ENCODE measurements at places on chromosomes 11 and 22. TPM values are rescaled to one million over a fixed set of nuclear protein-coding genes. Genes with fewer than 3 reads are reported as not detected.

- DNase-seq: no peak
These were observed 19.7 kb upstream of the FIBIN start for GRCh38 chr11:26974069-26974783.

DNA sequence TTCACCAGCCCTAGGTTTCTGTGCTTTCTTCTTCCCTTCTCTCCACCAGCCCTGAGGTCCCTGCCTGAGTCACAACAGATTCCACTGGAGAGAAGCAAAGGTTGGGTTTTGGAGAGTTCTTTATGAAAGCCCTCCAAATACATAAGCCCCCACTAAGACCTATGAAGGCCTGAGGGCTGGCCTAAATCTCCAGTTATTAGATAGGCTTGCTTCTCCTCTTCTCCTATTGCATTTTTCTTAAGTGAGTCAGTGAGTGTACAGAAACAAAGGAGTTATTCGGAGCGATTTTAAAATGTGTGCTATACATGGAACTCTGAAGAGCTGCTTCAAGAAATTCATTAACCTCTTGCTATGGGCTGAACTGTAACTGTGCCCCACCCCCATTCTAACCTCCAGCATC, 1057.3 kb downstream of the OPCML start:
- DNase-seq: no peak

GRCh38 chr11:80163011-80163410, 722.2 kb upstream of the TENM4 start:
- peak; percentile 18 for DNase-seq

DNA sequence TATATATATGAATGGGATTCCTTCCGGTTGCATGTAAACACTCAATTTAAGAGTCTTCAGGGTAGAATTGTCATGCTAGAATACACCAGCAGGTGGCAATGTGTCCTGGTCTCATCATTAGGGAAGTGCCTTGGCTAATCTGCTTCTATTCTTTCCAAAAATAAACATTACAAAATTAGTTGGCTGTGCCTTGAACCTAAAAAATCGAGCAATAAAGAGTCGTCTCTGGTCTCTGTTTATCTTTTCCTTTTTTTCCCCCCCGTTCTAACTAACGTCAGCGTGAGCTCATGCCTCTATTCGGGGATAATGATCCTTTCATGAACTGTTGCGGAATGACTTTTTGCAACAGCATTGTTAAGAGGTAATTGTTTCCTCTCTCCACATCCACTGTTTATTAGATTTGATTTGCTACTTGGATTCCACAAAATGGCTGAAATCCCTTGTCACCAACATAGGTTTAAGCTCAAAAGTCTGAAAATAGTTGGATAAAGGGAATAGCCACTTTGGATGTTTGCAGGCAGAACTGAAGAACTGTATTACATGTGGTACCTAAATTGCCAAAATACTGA, 1.2 kb upstream of the ARHGEF12 start:
- peak; percentile 88 for DNase-seq

DNA sequence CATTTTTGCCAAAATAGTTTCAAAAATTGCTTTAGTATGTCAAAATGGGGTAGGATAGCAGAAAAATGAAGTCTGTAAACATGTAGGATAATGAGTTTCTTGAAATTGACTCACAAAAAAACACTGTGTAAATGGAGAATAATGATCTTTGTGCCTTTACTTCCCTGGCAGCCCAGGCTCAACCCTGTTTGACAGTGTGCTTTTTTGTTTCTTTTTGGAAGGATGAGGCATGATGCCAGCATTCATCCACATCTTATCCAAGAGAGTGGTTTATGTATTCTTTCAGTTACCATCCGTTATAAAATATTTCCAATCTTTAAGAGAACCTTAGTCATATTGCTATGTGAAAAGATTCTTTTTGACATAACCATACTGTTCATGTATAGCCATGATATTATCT, 70.6 kb downstream of the ARHGAP42 start:
- DNase-seq: no peak

DNA sequence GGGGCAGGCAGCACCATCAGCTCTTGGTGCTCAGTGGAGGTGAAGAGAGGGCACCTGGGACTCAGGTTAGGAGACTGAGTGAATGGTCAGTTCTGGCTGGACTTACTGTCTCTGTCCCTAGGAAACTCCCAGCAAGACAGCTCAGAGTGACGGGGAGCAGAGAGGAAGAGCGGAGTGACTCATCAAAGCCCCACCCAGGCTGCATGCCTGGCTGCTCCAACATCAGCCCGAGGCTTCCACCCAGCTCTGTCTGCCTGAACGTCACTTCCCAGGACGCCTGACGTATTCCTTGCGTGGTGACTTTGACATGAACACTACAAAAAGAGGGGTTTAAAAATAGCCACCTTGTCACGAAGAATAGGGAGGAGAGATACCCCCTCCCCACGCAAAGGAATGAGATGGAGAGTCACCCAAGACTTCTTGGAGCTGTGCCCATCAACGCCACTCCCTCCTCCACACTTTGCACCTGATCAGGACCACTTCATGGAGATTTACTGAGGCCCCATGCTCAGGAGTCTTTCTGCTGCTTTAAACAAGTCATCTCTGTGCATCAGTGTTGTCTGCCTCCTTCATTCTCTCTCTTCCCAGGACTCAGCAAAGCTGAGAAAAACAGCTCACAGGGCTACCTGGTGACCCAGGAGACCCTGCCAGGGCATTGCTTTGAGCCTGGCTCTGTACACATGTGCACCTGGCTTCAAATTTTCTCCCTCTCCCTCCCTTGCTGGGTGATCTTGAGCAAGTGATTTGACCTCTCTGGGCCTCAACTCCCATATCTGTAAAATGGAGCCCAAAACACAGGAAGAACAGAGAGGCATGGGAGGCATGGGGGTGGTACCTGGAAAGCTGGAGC, 83.1 kb downstream of the MN1 start:
- DNase-seq: peak; percentile 68

DNA sequence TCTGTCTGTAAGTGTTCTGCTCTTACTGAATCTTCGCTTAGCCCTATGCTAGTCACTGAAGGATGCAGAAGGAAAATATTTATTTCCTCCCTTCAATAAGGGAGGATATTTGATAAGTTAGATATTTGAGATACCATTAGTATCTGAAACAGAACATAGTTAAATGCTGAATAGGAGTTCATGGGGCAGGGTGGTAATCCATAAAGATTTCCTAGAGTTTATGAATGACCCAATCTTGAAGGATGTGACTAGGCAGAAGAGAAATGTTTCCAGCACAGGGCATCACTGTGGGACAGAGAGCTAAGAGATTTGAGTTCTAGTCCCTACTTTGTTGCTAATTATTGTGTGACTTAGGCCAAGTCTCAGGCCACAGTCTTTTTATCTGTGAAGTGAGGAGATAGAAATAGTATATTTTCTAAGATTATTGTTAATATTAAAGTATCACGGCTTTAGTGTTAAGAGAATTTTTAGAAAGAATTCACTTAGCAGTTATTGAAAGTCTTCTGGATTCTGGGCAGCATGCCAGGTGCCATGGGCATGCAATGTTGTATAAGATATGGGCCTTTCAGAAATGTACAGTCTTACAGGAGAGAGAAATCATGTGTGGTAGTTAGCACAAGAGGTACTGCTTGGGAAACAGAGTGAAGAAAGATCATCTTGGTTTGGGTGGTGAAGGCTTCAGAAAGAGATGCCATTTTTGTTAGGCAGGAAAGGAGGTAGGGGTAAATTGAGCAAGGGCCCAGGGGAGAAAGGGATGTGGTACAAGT, 24.0 kb downstream of the SWAP70 start:
- DNase-seq: no peak

GRCh38 chr11:118342503-118343161, at the start of gene CD3D:
TSS of gene CD3D (minus strand) at chr11:118342705. CDS start at chr11:118342607, 98 bp downstream.
- no peak for DNase-seq

GRCh38 chr22:46418827-46419226, 83.3 kb downstream of the TRMU start:
- DNase-seq: no peak

GRCh38 chr11:61406067-61406466, 13.7 kb downstream of the TMEM216 start:
- DNase-seq: no peak

DNA sequence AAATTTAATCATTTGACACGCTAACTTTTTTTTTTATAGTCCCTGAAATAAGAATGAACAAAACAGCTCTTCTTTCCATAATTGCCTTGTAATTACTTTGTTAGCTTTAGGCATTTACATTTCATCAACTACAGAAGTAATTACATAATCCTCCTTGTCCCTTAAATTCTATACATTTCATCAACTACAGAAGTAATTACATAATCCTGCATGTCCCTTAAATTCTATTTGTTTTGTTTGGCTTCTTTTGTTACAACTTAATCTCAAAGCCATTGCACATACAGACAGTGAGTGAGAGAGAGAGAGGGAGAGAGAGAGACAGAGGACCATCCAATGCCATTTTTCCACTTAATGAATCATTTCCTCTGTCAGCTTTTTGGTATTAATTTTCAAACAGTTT, 873.2 kb downstream of the METTL15 start:
- no peak for DNase-seq

DNA sequence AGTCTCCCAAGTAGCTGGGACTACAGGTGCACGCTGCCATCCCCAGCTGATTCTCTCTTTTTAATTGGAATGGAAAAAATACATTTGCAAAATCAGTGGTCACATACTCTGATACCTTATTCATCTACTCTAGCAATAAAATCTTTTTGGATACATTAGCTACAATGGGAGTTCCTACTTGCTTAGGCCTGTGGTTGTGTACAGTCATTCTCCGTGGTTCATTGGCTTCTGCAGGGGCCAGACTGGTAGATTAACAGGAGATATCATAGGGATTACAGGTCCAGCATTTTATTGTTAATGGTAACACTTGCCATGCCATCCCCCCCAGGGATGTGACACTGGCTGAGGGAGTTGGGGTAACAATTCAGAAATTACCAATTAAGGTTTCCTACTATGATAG, 140.0 kb downstream of the ADAMTS15 start:
- DNase-seq: no peak

DNA sequence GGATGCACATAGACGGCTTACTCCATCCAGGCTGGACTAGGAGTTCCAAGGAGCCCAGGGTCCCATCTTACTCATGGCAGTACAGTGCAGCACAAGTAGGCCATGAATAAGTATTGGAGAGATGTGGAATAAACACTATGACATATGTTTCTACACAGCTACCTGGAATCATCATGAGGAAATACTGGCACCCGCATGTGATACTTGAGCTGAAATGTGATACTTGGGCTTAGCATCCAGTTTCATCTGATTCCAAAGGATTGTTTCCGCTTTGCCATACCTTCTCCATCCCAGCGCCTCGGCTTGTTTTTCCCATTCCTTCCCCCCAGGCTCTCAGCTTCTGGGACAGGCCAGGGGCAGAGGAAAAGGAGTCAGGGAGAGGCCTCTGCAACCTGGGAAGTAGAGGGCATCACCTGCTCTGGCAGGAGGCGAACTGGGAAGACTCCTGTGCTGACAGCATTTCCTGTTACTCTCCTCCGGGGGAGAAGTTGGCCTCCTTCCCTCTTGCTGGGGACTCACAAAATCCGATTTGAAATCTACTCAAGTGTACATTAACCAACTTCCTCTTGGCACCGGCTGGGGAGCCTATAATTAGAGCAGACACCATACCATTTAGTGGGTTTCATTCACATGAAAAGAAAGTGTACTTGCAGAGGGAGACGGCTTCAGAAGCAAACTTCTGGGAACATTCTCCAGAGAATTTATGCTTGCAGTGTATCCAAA, 187.8 kb downstream of the MIAT start:
- DNase-seq: no peak

GRCh38 chr11:95520369-95521132, 269.0 kb downstream of the FAM76B start:
- DNase-seq: no peak

- DNase-seq: peak; percentile 56
These were observed 95.1 kb upstream of the PLET1 start for GRCh38 chr11:112355726-112356125.

GRCh38 chr11:30406978-30407762, 84.3 kb downstream of the ARL14EP start:
- DNase-seq: no peak

- DNase-seq: peak; percentile 91
These were observed 34.2 kb downstream of the PHF21B start for GRCh38 chr22:44975427-44976262.

DNA sequence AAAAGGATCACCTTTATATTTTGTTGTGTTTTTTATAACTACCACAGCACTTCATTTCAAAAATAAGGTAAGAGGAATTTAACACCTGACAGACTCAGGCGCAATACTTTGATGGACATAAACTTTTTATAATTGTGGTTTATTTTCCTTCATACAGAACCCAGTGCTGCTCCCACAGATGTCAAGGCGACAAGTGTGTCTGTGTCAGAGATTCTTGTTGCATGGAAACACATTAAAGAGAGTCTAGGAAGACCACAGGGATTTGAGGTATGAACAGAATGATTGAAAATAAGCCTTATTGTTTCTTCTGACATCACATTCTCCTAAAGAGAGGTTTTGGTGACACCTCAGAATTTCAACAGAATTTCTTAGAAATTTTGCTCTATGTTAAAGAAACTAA, 378.9 kb upstream of the ARHGAP42 start:
- DNase-seq: no peak

GRCh38 chr11:130100381-130101095, 30.8 kb downstream of the APLP2 start:
- DNase-seq: no peak

DNA sequence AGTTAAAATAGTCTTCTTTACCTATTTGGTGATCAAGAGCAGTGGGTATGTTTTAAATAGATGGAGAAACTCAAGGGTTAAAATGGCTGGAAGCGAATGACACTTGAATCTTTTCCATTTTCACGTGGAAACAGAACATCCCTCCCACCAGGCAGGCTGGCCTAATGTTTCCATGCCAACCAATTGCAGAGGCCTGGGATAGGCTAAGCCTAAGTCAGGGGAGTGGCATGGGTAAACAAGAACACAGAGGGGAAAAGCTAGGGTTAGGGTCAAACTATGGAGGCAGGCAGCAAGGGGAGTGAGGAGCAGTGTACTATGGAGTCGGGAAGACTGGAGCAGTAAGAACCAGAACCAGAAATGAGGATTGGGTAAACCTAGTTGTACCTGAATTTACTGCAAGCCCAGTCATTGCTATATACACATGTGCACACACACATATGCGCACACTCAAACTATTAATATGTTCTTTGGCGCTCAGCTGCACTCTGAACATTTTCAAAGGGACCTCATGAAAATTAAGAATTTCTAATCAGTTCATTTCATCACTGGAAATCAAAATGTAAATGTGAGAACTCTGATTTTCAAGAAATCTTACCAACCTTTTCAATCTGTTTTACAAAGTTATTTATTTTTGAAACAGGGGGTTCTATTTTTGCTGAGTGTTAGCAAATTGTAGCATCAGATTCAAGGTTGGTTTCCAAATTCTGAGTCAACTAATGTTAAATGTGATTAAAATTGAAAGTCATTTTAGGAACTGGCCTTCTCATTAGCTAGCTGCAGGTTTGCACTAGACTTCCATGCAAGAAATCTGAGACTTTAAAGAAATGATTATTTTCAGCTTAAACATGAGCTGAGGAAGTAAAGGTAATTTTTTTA, 327.0 kb upstream of the CCDC90B start:
- DNase-seq: peak; percentile 12

GRCh38 chr11:11605181-11605580, 16.6 kb downstream of the GALNT18 start:
- DNase-seq: no peak

GLYAT gene
- not detected for total RNA-seq

BUD13 gene
- 42.6 TPM for total RNA-seq

NCAM1 gene
- total RNA-seq: 1.1 TPM

APOA4 gene
- 1.8 TPM for total RNA-seq

GRAMD1B gene
- total RNA-seq: 1.5 TPM

FOXRED1 gene
- total RNA-seq: 94.3 TPM

HEPACAM gene
- 0.11 TPM for total RNA-seq

PKP3 gene
- 143 TPM for total RNA-seq
